Left kidney (tissue), 8 donors: ENCODE measurements at places on chromosomes 2 and 18. TPM values are rescaled to one million over a fixed set of nuclear protein-coding genes. Genes with fewer than 3 reads are reported as not detected.

DNA sequence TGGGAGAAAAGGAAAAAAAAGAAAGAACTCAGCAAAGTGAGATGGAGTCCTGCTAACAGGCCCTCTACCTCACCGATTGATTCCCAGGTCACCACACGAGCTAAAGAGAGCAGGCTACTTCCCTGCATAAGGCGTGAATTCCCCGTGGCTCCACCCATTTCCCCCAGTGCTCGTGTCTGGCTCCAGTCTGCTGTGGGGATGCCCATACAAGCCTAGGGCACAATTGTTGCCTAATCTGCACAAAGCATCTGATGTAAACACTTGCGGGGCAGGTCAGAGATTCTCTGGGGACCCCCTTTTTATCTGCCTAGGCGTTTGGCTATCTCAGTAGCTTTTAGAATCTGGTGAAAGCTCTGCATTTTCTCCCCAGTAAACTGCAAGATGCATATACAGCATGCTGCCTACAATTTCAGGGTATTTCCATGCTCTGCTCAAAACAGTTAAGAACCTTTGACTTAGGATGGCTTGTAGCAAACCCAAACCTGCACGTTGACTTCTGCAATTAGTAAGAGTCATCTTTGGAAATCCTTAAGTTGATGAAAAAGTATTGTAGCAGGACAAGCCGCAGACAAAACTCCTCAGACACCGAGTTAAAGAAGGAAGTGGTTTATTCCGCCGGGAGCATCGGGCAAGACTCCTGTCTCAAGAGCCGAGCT lies 34.8 kb downstream of the MYO3B start:
- no peak for DNase-seq

DNA sequence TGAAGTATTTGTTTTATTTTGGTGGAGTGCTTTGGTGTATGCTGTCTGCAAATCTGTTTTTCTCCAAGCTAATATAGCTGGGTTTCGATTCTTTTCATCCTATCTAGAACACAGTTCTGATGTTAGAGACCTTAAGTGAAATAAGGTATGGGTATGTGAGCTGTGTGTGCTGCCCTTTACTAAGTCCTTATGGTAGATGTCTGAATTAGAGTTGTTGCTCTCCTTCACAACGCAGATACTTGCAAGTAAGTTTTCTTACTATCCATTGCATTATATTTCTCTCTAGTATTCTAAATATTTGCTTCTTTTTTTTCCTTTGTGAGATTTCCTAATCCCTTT lies 38.6 kb downstream of the AGFG1 start:
- DNase-seq, result no peak

Gene LDLRAD4
- polyA plus RNA-seq, result 9.7 TPM

DNA sequence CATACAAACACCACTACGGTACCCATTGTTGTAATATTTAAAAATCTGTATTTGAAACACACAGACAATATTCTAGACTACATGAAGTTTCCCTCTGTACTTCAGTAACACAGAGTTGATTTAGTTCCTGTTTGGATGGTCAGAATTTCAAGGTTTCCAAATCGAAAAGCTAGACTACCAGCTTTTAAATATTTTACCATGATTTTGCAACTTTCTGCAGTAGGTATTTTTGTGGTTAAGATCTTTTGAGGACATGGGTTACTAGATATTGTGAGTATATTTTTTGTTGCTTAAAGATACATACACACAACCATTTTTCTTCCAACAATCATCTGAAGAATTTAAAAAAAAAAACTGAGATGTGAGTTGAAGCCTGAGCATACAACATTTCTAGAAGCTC lies 10.9 kb downstream of the SERPINB5 start:
- DNase-seq, result no peak

Gene CROCC2
- polyA plus RNA-seq, result 0.10 TPM

GRCh38 chr18:42545825-42546224 lies 569.7 kb downstream of the RIT2 start:
- DNase-seq, result no peak

Gene CACNB4
- polyA plus RNA-seq, result 15.5 TPM
